Immature natural killer cell (primary cell): ENCODE measurements at places on chromosomes 6 and 20.

DNA sequence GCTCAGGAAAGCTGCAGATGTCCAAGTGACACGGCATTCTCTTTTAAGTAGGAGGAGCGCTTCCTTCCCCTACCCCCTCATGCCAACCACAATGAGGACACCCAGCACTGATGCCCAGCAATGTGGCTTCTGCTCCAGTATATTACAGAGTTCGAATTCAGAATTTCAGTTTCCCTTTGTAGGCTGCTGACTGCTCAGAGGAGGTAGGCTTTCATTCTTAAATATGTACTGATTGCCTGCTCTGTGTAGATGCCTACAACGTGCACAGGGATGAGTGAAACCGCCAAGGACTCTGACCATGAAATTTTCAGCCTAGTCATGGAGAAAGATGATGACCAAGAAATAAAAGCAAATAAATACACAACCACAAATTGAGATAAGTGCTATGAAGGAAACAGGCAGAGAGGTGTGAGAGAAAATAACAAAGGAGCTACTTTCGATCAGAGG is 50.9 kb upstream of the TNFAIP3 start:
- H3K4me3 ChIP-seq, result peak overlapping the region; percentile 58
- H3K36me3 ChIP-seq, result no peaks in the 10 kb centered on the region
- peaks cover 60% of the 10 kb centered on the region for H3K4me1 ChIP-seq
- peaks cover 11% of the 10 kb centered on the region for H3K27me3 ChIP-seq
- H3K27ac ChIP-seq, result peak overlapping the region; percentile 91

DNA sequence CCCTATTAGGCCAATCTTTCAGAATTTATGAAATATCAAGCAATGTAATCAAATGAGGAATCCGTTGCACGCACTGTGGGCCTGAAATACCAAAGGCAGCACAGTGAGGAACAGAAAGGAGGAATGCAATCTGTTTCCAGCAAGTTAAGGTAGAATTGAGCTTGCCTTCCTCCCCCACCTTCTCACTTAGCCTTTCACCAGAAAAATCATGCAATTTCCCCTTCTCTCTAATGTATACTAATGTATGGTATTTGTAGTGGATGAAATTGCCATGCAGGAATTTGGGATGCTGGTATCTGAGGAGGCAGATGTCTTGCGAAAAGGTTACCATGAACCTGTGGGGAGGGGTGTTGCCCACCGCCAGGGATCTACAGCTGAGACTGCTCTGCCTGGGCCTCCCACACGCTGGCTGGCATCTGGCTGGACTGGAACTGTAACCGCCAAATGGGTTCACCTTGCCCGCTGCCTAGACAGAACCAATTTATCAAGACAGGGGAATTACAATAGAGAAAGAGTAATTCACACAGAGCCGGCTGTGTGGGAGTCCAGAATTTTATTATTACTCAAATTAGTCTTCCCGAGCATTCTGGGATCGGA is 222.4 kb upstream of the MYLIP start:
- peaks cover 2% of the 10 kb centered on the region for H3K27me3 ChIP-seq
- H3K36me3 ChIP-seq, result no peaks in the 10 kb centered on the region
- H3K27ac ChIP-seq, result no peak overlapping the region
- no peaks in the 10 kb centered on the region for H3K4me1 ChIP-seq
- DNase-seq, result no peak

GRCh38 chr20:2671977-2672376 is 8.0 kb upstream of the IDH3B start:
- H3K27me3 ChIP-seq, result peaks cover 2% of the 10 kb centered on the region
- H3K36me3 ChIP-seq, result no peaks in the 10 kb centered on the region
- DNase-seq, result no peak
- H3K27ac ChIP-seq, result no peak overlapping the region

- H3K36me3 ChIP-seq, result peaks cover 21% of the 10 kb centered on the region
- peaks cover 6% of the 10 kb centered on the region for H3K27me3 ChIP-seq
- H3K4me3 ChIP-seq, result peak overlapping the region; percentile 91
- DNase-seq, result peak; percentile 81
Measured at GRCh38 chr6:36130667-36131510, 576 bp downstream of the MAPK13 start.

- H3K36me3 ChIP-seq, result no peaks in the 10 kb centered on the region
- H3K27ac ChIP-seq, result no peak overlapping the region
- peaks cover 4% of the 10 kb centered on the region for H3K27me3 ChIP-seq
- H3K4me3 ChIP-seq, result no peak overlapping the region
- no peaks in the 10 kb centered on the region for H3K4me1 ChIP-seq
- no peak for DNase-seq
Measured at GRCh38 chr6:105163183-105163582, 16.6 kb downstream of the POPDC3 start.

- no peak for DNase-seq
- H3K27me3 ChIP-seq, result peaks cover 25% of the 10 kb centered on the region
- H3K36me3 ChIP-seq, result no peaks in the 10 kb centered on the region
- H3K27ac ChIP-seq, result no peak overlapping the region
- H3K4me3 ChIP-seq, result peak overlapping the region; percentile 33
- peaks cover 33% of the 10 kb centered on the region for H3K4me1 ChIP-seq
Measured at GRCh38 chr20:44073011-44073674, 113.8 kb downstream of the JPH2 start.

- H3K4me3 ChIP-seq, result no peak overlapping the region
- peaks cover 41% of the 10 kb centered on the region for H3K4me1 ChIP-seq
- DNase-seq, result peak; percentile 62
Measured at GRCh38 chr6:107827541-107827940, 3.4 kb upstream of the SCML4 start.

- H3K4me1 ChIP-seq, result peaks cover 42% of the 10 kb centered on the region
- no peaks in the 10 kb centered on the region for H3K36me3 ChIP-seq
- peak overlapping the region; percentile 98 for H3K27ac ChIP-seq
- peaks cover 7% of the 10 kb centered on the region for H3K27me3 ChIP-seq
- DNase-seq, result peak; percentile 3
Measured at GRCh38 chr6:36442103-36442670, 467 bp downstream of the PXT1 start.

- H3K4me1 ChIP-seq, result no peaks in the 10 kb centered on the region
- DNase-seq, result no peak
- no peak overlapping the region for H3K4me3 ChIP-seq
- no peaks in the 10 kb centered on the region for H3K27me3 ChIP-seq
Measured at GRCh38 chr6:74073429-74073828, 377.4 kb downstream of the CD109 start.
